Naive B cell (primary cell): ENCODE measurements at places on chromosomes 2 and 18. TPM values are rescaled to one million over a fixed set of nuclear protein-coding genes. Genes with fewer than 3 reads are reported as not detected.

GRCh38 chr2:239550357-239550756 lies 149.5 kb upstream of the HDAC4 start:
- DNase-seq: no peak
- peaks cover 22% of the 10 kb centered on the region for H3K27me3 ChIP-seq
- no peak overlapping the region for H3K4me3 ChIP-seq

DNA sequence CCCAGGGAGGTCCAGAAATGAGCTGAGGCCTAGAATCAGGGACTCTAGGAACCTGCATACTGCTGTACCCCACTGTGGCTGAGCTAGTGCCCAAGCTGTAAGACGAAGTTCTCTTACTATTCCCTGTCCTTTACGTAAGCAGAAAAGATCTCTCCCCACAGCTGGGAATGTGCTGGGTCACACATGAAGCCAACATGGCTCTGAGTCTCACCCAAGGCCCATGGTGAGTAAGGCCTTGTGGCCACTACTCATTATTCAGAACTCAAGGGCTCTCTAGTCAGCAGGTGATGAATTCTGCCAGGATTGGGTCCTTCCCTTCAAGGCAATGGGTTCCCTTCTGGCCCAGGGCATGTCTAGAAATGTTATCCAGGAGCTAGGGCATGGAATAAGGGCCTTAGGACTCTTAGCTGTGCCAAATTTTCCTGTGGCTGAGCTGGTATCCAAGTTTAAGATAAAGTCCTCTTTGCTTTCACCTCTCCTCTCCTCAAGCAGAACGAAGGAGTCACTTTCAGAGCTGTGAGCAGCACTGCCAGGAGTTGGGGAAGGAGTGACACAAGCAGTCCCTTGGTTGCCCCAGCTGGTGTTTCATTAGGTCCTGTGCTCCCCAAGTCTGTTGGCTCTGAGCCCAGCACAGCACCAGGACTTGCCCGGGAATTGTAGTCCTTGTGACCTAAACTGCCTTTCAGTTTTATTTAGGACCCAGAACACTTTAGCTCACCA lies 707.6 kb downstream of the SLC4A3 start:
- no peak for DNase-seq
- H3K27ac ChIP-seq: no peak overlapping the region
- no peaks in the 10 kb centered on the region for H3K4me1 ChIP-seq
- no peaks in the 10 kb centered on the region for H3K36me3 ChIP-seq

The TMEM247 gene
- not detected for polyA plus RNA-seq

The HDLBP gene
- polyA plus RNA-seq: 28.0 TPM

DNA sequence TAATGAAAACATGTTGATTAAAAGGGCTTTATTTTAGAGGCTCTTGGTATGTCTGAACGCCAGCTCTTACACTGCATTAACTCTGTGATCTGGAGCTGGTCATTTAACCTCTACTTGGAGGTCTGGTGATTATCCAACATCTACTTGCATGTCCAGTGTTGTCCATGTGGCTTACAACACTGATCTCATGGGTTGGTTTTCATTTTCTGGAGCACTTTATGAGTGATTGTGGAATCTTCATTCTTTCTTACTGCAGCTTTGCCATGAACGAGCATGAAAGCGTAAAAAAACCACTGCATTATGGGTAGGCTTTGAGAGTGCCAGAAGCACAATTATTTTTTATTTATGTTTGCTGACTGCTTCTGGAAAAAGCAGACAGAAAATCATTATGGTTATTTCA lies 4.8 kb downstream of the CCDC195 start:
- peaks cover 14% of the 10 kb centered on the region for H3K36me3 ChIP-seq
- no peak for DNase-seq
- no peaks in the 10 kb centered on the region for H3K4me1 ChIP-seq
- no peak overlapping the region for H3K27ac ChIP-seq

The ZNF521 gene
- polyA plus RNA-seq: 0.07 TPM

DNA sequence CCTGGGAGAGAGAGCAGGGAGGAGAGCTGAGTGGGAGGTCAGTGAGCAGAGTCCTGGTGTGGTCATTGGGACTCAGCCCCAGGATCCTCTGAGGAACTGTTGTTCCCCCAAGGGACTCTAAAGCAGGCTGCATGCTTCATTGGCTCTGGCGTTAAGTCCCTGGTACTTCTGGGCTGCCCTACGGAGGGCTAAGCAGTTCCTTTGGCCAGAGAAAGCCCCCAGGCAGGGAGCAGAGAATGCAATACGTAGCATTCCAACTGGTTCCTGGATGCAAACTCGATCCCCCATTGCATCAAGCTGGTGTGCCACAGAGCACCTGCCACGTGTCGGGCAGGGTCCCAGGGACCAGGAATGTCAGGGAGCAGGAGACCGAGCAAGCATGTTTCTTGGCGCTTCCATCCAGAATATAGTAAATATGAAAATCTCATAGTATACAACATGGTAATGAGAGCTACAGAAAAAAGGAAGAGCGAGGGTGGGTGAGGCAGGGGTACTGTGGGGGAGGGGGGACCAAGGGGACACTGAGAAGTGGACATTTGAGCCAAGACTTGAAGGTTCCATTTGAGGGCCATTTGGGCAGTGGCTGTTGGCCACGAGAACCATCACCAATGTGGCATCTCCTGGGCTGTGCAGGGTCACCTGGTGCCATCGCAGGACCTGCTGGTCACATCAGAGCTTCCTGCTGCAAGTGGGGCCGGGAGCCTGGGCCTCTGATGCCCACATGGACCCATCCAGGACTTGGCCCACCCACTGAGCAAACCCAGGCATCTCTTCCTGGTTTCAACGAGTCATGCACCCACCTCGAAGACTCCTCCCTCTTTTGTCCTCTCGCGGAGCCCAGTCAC lies 160.4 kb downstream of the ASB1 start:
- no peaks in the 10 kb centered on the region for H3K36me3 ChIP-seq
- no peaks in the 10 kb centered on the region for H3K27me3 ChIP-seq
- no peak for DNase-seq
- no peaks in the 10 kb centered on the region for H3K4me1 ChIP-seq
